ENCODE measurements at places on chromosomes 7 and 10. TPM values are rescaled to one million over a fixed set of nuclear protein-coding genes. Genes with fewer than 3 reads are reported as not detected.

Gene ATRNL1
- total RNA-seq = 0.26 TPM

Gene FAM25C
- not detected for total RNA-seq

Gene UBN2
- 2.8 TPM for total RNA-seq

Gene C10orf105
- 0.12 TPM for total RNA-seq

Gene H2BK1
- not detected for total RNA-seq

Measured in pericardium fibroblast (primary cell).